ENCODE measurements at places on chromosomes 6 and 20. TPM values are rescaled to one million over a fixed set of nuclear protein-coding genes. Genes with fewer than 3 reads are reported as not detected.

CD109 gene
- 6.7 TPM for total RNA-seq

LAMA4 gene
- 71.1 TPM for total RNA-seq

DNA sequence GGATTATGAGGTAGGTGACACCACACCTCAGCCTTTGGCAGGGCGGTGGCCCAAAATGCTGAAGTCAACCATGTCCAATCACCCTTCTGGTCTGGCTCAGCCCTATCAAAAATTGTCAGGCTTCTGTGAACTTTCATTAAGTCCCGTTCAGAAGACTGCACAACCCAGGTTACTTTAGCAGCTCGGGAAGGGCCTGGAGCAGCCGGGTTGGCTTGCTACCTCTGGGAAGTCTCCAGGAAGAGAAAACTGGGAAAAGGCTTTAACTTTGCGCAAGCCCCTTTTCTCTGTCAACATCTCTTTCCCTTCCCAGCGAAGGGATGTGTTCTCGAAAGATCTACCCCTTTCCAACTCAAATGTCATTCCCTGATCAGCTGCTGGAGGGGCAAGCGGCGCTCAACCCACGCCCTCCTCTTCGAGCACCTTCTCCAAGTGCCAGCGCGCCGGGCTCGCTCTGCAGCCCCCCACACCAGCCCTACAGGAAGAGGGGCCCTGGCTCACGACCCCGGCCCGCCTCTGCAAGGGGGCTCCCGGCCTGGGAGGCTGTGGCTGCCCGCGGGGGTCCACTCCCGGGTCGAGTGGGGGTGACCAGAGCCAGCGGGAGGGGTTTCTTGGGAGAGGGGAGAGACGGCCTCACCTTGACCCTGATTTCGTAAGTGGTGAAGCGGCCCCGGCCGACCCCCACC lies 573 bp downstream of the SNX3 start:
- DNase-seq, result peak; percentile 62

- DNase-seq, result peak; percentile 94
Observed at GRCh38 chr20:36050436-36051317, 82.3 kb downstream of the CNBD2 start.

DNA sequence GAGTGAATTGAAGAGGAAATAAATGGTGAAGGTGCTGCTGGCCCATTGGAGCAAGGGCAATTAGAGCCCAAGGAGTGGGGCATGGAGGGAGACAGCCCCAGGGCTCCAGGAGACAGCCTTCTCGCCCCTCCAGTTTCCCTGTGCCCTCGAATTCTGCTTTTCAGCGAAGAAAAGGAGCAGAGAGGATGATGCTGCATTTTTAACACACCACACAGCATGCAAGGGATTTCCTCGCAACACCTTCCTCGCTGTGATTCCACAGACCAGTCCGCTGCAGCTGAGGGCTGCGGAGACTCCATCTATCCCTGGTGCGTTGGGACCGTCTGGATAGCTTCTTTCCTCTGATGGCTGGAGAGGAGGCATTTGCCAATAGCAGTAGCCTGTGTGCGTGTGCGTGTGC lies 41.7 kb downstream of the PTCHD4 start:
- DNase-seq, result no peak

DNA sequence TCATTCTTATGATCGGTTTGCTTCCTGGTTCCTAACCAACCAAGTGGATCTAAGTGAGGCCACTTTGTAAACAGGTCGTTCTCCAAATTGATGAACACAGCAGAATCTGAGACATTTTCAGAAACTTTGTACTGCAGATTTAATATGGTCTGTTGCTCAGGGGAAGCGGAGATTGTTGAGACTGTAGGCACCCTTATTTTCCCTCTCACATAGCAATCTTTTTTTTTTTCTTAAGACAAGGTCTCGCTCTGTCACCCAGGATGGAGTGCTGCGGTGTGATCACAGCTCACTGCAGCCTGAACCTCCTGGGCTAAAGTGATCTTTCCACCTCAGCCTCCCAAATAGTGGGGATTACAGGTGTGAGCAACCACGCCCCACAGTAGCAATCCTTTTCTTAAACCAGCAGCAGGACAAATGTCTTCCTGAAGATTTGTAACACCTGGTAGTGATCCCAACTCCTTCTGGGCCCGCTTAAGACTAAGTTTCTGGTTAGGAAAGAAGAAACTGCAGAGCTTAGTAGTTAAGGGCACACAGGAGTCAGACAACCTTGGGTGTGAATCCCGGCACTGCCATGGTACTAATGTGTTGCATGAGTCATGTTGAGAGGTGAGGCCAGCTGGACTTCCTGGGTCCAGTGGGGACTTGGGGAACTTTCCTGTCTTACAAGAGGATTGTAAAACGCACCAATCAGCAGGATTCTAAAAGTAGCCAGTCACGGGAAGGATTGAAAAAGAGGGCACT lies 48.4 kb upstream of the EZR start:
- DNase-seq, result no peak

- DNase-seq, result peak; percentile 95
Observed at GRCh38 chr6:43702534-43703440, 15.2 kb upstream of the MRPS18A start.

DNA sequence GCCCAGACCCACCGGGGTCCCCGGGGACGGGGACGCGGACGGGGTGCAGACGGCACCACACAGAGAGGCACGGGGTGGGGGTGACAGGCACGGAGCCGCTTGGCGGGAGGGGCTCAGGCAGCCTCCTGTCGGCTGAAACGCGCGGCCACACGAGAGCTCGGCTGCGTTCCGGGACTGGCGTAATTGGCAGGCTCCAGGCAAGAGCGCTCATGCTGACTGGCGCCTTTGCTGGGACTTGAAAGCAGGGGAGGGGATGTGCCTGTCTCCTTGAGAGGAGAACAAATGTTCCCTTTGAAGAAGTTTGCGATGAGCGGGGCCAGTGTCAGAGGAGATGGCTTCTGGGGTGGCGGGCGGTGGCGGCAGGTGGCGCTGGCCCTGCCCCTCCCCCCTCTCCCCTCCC lies 25.8 kb downstream of the BHLHE23 start:
- no peak for DNase-seq

DNA sequence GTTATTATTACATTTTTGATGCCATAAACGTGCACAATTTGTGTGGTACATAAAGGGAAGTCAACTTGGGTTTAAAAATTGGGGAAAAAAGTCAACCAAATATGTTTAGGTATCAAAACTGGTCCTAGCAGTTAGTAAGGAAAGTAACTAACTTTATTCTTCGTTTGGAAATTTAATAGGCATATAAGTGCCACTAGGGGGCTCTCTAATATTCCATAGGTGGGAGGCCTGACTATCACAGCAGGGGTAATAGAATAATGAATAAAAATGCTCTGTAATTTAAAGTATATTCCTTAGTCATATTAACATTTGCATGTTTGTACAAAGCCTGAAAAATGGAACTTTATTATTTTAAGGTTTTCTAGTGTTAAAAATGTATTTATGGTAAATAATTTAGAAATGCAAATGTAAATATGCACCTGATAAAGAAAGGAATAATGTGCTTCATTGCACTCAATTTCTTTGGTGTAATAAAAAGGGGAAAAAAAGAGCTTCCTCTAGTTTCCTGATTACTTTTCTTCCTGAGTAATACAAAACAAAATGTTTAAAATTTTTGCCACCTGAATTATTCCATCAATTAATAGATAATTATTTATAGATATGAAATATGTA lies 125.7 kb upstream of the HDAC2 start:
- DNase-seq, result no peak

DNA sequence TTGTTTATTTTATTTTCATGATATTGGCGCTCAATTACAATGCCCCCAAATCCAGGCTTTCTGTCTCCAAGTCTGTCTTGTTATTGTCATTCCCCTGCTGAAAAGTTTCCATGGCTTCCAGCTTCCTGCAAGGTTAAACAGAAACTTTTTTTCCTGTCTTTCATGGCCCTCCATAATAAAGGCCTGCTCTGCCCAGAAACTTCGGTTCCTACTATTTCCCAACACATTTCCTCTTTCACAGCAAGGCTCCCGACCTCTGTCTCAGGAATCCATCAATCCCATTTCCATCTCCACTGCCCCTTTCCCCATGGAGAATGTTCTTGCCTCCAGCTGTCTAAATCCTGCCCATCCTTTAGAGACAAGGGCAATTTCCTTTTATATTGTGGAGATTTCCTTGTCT lies 365.2 kb upstream of the JARID2 start:
- no peak for DNase-seq

- no peak for DNase-seq
Observed at GRCh38 chr6:30964075-30964474, 19.4 kb upstream of the MUC21 start.

- DNase-seq, result no peak
Observed at GRCh38 chr6:29790626-29791025, 37.0 kb upstream of the HLA-G start.

DNA sequence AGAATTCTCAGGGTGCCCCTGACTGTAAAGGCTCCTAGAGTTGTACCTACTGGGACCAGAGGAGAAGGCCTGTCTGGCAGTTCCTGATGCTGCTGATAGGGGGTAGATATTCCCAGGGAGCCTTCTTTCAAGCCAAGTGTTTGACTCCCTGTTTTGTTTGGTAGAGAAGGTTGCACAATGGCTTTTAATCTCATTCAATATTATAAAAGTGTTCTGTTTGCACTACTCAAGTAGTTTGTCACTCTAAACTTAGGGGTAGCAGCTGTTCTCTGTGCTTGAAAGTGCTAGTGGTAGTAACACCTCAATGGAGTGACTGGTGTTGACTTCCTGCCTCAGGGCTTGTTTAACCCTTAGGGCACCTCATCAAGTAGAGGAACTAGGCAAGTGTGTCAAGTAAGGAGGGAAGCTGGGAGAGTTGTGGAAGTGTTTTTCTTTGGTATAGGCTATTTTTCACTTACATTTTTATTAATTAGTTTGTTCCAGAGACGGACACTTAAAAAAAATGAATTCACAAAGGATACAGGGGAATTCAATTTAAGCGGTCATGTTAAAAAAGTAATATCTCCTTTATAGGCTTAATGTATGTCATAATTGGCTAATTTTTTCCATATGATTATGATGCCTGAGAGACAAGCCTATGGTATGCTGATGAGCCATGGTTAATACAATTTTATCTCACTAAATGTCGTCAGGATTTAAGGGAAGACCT lies 38.1 kb downstream of the BICRAL start:
- no peak for DNase-seq
